SK-N-SH treated with all-trans-retinoic acid at 6 μM for 48 hours (cell line): ENCODE measurements at places on chromosomes 1 and 21.

DNA sequence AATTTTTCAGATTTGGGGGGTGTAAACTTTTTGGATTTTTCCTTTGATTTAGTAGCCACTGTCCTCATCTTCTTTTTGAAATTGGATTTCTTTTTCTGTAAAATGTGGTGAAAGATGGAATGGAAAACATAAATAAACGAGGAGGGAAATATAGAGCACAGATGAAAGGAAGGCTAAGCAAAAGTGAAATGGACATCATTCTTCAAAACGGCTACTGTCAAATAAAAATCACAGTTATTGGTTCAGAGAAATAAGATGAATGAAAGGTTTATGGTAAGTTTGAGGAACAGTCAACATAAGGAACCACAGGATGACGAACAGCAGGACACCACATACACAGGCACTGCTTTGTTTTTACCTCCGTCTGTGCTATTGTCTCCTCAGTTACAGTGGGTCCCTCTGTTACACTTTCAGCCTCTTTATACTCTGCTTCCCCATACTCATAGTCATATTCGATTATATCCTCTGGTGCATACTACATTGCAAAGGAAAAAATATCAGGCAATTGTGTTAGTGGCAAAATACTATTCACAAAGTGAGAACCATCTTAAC lies 82.4 kb downstream of the COL11A1 start:
- no peak for ATAC-seq

GRCh38 chr21:43317254-43317748 lies 109.6 kb downstream of the SIK1 start:
- ATAC-seq, result no peak

- peak; percentile 21; the same call in 1 of the 3 replicates for ATAC-seq
These were observed 38.5 kb upstream of the ZBTB40 start for GRCh38 chr1:22412932-22413727.

- ATAC-seq, result no peak
These were observed 17.2 kb downstream of the MEF2D start for GRCh38 chr1:156483397-156483796.

DNA sequence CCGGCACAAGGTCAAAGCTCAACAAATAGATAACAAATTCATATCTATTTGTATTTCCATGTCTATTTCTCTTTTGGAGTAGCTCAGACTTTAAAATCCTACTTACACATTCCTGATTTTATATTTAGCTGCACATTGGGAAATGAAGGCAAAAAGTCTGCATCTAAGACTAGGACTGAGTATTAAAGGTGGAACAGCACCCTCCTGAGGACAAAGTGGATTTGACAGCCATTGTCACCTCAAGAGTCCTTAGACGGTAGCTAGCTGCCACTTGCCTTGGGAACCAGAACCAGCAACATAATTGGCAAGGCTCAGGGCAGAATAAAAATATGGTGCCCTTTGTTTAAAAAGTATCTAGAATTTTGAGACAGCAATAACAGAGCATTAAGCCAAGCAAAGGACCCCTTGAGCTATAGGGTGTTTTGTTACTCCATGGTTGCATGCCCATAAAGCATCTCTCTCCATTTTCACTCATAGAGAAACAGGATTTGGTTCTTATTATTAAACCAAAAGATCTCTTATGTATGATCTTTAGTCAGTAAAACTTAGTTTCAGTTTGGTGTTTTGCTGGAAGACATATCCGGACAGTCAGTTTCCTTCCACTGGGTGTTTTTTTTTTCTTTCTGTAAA lies 30.0 kb upstream of the SGIP1 start:
- peak; percentile 97 for ATAC-seq

GRCh38 chr1:188817814-188818213 lies 1659.8 kb downstream of the BRINP3 start:
- ATAC-seq, result peak; percentile 41; the same call in 2 of the 3 replicates

DNA sequence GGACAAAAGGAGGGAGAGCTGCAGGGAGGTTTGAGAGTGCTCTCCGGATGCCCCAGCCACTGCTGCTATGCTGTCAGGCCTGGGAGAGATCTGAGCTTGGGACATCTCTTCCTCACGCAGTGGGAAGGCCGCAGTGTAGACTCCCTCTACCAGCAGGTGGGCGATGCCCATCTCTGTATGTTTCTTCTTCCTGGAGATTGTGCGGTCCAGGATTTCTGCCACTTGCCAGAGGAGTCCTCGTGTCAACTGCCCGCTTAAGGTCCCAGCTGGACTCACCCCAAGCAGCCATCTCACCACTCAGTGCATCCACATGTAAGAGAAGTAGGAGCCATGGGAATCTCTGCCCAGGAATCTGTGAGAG lies 10.9 kb downstream of the CPLANE2 start:
- ATAC-seq, result no peak

DNA sequence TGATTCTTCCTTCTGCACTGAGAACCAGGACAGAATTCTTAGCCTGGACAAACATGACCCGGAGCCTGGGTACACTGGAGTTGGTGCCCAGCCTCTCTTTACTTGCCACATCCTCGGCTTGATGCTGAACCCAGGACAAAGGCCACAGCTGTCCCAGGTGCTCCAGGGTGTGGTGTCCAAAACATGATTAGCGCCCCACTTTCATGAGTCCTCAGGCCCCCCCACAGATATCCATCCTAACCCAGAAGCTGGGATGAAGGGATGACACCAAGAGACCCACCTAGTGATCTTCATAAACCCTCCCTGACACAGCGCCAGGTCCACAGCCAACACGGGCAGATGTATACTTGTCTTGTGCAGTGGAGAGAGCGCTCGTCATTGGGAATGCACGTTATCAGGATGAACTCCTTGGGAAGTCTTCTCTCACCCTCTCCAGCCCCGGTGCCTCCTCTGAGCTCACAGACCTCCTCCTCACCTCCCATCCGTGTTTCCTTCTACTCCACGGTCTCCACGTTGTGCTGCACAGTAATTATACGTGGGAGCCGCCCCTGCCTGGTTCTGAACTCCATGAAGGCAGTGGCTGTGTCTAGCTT lies 3.6 kb downstream of the ABCA4 start:
- no peak; the same call in 2 of the 3 replicates for ATAC-seq

- ATAC-seq, result no peak
These were observed 51.4 kb upstream of the COL6A2 start for GRCh38 chr21:46046471-46046870.
